ENCODE measurements at places on chromosomes 1 and 21. TPM values are rescaled to one million over a fixed set of nuclear protein-coding genes. Genes with fewer than 3 reads are reported as not detected.

PRDM2 gene
- 25.3 TPM for total RNA-seq

PDC gene
- 0.27 TPM for total RNA-seq

DISC1 gene
- total RNA-seq = 4.7 TPM

WNT3A gene
- total RNA-seq = not detected

CD247 gene
- 0.16 TPM for total RNA-seq

DNA sequence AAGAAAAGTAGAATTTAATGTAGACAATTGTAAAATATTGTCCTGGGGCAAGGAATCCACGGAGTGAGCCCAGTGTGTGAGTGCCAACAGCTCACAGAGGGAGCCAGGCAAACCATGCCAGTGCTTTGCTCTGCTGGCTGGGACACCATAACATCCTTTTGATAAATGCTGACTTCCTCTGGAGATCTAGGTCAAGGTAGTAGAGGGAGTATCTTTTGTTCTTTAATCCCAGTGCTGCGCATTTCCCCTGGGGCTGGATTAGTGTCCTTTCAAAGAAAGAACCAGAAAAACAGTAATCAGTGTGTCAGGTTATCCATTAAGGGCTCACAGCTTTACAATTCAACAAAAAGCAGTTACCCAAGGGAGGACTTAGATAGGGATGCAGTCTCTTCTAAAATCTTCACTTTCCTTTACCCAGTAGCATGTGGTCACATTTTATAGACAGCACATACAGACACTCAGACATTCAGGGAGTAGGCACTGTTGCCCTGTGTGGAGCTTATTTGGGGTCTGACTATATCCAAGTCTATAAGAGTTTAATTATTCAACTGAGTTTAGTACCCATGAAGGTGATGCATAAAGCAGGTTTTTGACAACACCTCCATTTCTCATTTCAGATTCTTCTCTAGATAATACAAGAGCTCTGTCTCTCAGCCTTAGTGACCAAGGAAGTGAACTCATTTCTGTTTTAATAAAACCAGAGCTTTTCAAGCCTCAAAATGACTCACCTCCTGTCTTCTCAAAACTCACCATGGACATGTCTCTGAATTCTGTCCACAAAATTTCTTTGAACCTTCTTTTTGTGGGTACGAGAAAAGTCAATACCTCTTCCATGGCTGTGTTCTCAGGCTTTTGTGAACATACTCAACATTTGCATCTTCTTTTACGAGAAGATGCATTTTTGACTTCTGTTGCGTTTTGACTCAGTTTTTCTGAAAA lies 215.3 kb downstream of the BRINP2 start:
- no peak for DNase-seq

- DNase-seq = no peak
These were observed 42.0 kb upstream of the PCBP3 start for GRCh38 chr21:45601551-45601950.

- peak; percentile 94 for DNase-seq
These were observed 9.9 kb downstream of the TOR3A start for GRCh38 chr1:179091691-179092165.

- no peak for DNase-seq
These were observed 106.5 kb downstream of the SLC16A1 start for GRCh38 chr1:112849425-112850033.

- DNase-seq = no peak
These were observed 37.4 kb downstream of the DENND1B start for GRCh38 chr1:197737916-197738315.

DNA sequence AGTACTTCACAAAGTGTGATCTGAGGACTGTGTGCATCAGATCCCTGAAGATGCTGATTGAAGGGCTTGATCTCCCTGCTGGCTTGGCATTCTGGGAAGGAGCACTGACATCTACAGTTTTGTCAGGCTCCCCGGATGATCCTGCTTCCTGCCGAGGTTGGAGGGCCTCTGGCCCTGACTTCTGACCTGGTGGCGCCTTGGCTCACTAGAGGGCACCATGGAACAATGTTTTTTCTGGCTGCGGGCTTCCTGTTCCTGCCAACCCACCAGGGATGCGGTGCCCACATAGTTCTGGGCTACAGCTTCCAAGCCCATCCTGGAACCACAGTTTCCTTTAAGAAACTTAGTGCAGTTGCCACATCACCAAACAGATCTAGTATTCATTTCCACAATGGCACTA lies 38.8 kb upstream of the RASAL2 start:
- DNase-seq = peak; percentile 34

- no peak for DNase-seq
These were observed 8.7 kb downstream of the RUNX3 start for GRCh38 chr1:24921412-24921811.

DNA sequence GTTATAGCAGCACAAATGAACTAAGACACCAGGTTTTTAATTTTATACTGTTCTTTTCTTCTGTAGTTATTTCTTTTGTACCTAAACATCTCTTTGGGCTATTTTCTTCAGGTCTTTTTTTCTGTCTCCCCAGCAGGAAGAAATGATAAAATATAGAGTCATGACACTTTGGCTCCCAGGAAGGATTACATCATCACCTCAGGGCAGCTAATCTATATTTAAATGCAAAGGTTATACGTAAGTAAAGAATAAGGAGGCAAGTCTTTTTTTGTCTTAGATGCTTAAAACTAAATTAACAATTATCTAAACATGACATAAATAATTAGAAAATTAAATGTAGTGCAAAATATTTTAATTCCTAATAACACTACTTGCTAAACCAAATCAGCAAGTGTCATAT lies 57.0 kb downstream of the WARS2 start:
- DNase-seq = no peak

- no peak for DNase-seq
These were observed 55.0 kb upstream of the ETV3 start for GRCh38 chr1:157193219-157193618.

All from fibroblast of the aortic adventitia (primary cell).